ENCODE measurements at places on chromosomes 7 and 10.

- peak; percentile 13 for DNase-seq
Measured at GRCh38 chr7:138186951-138187351, 110.7 kb downstream of the AKR1D1 start.

GRCh38 chr10:104680467-104681401 lies 39.6 kb downstream of the SORCS3 start:
- DNase-seq = no peak

- DNase-seq = no peak
Measured at GRCh38 chr10:36026081-36026480, 384.0 kb upstream of the FZD8 start.

DNA sequence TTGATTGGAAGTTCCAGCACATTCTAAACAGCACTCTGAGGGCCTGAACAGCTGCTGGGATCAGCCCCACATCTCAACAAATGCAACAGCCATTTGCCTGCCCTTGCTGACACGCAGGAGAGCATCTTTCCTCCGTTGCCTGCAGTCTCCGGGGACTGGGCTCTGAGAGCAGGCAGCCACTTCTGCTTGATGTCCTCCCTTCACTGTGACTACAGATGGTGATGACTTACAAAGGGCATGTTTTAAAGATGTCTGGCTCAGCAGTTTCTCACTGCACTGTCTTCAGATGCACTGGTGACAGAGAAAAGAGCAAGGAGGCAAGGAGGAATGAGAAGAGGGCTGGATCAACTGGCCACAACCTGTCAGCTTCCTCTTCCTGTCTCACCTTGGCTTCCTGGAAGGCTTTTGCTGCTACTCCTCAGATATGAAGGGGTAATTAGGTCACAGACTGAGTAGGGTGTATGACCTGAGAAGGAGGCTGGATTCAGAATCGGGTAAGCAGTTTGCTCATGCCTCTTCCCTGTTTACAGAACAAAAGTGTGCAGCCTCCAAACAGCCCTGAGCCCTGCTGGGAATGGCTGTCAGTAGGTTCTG lies 143.5 kb upstream of the GHITM start:
- DNase-seq = no peak

DNA sequence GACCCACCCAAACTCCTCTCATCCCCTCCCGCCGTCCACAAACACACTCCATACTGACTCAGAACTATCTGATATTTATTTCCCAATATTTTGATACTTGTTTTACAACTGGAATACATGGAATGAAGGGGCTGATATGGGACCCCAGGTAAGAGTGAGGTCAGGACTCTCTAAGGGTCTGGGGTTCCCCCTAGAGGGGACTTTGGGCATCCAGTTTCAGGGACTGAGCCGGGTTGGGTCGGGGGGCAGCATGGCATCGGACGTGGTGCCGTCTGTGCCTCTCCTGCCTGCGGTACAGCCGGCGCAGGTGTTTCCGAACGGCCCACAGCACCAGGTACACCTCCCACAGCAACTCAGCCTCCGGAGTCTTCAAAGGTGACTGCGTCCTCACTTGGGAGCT lies 7.5 kb downstream of the SPACDR start:
- no peak for DNase-seq

GRCh38 chr10:101157756-101158458 lies 26.8 kb downstream of the TLX1 start:
- DNase-seq = no peak

DNA sequence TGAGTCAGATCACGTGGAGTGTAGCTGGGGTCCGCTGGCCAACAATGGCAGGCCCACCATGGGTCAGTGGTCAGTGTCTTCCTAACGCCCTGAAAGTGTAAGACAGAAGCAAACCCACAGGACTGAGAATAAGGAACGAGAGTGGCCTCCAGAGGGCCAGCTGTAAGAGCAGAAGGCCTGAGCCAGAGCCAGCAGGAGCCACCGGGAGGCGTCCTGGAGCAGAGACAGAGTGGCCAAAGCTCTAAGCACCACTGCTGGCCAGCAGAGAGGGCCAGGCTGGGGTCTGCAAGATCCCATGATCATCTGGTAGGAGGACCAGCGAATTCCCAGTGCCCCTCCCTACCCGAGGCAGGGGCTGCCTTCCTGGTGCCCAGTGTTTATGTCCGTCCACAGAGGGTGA lies 9.2 kb downstream of the CCDC201 start:
- DNase-seq = no peak

- no peak for DNase-seq
Measured at GRCh38 chr7:151085329-151085690, 965 bp upstream of the AGAP3 start.
